ENCODE measurements at places on chromosomes 7 and 10.

DNA sequence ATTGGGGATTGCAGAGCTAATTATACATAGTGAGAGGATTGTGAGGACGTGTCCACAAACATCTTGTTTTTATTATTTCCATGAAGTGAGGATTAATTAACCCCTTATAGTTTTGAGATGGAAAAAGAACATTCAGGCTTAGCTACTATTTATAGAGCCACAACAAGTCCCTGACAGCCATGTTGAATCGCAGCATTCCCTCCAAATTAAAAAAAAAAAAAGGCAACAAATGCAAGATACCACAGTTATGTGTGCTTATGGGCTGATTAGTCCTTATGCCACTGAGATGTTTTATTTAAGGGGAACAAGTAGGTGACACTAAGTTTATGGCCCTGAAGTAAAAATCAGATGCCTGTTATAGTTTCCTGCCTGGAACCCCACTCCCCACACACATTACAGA, 350.3 kb downstream of the GPAM start:
- ATAC-seq: no peak

- no peak for ATAC-seq
These were observed 4.6 kb downstream of the TRPV6 start for GRCh38 chr7:142880876-142881505.

DNA sequence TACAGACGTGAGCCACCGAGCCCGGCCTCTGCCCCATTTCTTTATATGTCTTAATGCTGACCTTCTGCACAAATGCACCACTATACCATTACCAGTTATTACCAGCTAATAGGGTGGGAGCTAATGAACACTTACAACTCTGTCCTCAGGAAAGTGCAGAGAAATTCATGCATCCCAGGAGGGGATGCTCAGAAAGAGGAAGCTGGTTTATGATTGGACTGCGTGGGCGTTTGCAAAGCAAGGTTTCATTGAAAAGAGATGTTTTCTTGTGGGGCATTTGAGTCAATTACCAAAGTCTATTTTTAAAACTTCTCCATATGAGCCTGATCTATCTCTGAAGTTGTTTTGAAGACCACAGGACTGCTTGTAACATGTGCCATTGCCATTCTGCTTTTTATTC, 417.7 kb upstream of the CELF2 start:
- no peak for ATAC-seq

GRCh38 chr10:97388152-97388551, 13.0 kb downstream of the RRP12 start:
- peak; percentile 40 for ATAC-seq

GRCh38 chr10:117166418-117167345, 28.6 kb upstream of the VAX1 start:
- no peak for ATAC-seq

DNA sequence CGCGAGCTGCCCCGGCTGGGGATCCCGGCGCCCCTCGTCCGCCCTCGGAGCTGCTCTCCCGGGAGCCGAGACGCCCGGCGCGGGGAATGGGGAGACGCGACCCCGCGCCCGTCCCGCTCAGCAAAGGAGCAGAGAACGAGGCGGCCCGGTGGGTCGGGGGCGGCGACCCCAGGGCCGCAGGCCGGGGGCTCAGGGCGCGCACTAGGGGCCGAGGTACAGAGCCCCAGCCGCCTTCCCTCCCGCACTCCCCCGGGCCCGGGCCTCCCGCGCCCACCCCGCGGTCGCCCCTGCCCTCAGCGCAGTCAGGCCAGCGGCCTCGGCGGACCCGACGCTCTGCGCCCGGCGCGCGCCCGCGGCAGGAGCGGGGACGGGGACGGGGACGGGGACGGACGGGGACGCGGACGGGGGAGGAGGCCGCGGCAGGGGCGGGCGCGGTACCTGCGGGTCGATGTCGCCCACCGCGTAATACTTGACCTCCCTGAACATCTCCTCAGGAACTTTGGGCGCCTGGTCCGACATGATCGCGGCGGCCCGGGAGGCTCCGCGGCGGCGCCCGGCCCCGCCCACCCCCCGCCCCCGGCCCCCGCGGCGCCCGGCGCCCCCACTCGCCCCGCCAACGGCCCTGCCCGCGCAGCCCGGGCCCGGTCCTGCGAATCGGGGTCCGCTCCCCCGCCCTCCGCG, 373 bp downstream of the PAXIP1 start:
- peak; percentile 48 for ATAC-seq

GRCh38 chr10:43327171-43327570, 44.3 kb upstream of the FXYD4 start:
- no peak for ATAC-seq

DNA sequence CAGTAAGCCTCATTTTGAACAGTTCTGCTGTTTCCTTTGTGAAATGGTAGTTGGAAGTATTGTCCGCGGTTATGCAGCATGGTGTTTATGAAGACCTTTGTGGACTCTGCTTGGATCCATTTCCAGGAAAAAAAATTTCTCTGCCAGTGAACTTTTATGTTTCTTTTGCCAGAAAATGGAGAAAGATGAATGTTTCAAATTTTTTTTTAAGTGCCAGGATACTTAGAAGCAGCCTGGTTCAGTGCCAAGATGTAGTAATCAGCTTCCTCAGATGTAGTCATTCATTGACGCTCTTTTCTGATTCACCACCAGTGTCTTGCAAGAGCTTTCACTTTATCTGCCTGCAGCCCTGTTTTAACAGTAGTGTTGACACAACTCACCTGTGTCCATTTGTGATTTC, 258.2 kb downstream of the SDK1 start:
- ATAC-seq: peak; percentile 79

DNA sequence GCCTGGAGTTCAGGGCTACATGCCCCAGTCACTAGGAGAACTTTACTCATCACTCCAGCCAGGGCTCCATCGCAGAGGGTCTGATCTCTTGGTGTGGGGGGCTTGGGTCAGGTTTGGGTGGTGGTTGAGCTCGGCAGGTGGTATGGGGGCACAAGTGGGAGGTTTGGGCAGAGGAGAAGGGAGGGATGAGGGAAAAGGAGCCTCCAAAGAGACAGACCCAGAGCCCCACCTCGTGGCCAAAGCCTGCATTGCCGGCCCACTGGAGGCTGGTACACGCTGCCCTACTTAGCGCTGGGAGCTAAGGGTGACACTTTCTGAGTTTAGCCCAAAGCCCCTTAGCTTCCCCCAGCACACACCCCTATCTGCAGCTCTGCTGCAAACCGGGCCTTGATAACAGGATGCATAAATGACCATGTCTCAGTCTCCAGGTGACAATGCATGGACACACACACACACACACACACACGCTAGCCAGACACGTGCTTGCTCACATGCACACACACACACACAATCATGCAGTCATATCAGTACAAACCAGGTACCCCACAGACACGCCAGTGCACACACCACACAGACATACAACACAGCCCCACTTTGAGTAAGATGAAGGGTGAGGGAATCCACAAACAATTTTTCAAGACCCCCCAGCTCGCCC, 14.7 kb downstream of the LZTS2 start:
- ATAC-seq: peak; percentile 64

GRCh38 chr7:105866102-105866801, 10.1 kb downstream of the ATXN7L1 start:
- ATAC-seq: no peak

DNA sequence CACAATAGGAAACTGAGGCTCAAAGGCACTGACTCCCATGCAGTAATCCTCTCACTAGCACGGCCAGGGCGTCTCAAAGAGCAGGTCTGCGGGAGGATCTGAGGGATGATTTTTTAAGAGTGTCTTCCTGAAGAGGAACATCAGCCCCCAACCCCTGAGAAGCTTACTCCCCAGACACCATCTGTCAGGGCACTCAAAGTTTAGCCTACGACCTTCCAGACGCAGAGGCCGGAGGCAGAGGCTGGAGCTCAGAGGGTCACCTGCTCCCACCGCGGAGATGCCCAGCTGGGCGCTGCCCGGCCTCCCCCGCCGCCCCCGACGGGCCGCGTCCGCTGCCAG, 1.7 kb downstream of the ZNF777 start:
- ATAC-seq: no peak

DNA sequence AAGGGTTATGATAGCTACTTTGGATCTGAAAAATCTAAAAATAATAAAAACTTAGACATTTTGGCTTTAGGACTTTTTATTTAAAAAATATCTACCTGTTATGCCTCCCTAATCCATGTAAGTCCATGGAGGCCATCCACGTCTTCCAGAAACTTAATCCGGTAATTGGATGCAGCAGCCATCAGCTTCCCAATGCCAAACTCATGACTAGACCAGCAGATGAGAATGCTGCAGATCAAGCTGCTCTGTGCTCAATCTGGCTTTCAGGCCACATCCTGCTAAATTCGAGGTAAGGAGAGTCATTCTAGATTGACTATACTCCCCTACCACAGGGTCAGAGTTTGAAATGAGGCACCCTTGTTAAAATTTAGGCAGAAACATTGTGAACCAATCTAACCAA, 168.5 kb upstream of the TCERG1L start:
- ATAC-seq: no peak

DNA sequence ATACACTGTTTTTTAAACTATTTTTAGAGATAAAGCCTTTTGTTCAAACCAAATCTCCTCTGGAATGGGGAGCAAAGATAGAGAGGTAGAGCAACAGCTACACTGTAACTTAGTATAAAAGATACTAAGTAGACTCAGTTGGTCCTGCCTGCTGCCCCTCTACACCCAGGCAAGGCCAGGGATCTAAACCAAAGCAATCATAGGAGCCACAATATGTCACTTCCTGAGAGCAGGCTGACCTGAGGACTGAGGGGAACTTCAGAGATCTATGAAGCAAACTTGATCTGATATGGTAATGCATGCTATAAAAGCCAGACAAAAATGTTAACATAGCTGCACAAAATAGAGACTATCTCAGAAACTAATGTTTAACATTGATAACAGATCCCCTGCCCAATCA, 7.0 kb upstream of the TRDMT1 start:
- ATAC-seq: no peak

DNA sequence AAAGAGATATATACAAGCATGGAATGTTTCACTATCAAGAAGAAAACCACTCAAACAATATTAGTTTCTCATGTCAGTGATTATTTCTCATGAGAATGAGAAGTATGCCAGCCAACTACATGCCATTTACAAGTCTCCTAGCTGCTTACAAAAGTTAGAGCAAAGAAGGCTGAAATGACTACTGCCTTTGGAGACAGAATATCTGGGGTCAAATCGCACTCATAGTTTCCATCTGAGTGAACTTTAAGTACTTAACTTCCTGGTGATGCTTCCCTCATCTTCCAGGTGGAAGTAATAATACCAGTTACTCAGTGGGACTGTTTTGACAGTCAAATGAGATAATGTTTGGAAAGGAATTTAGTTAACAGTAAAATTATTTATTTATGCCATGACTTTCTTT, 42.0 kb upstream of the RHOBTB1 start:
- ATAC-seq: no peak

GRCh38 chr7:27611059-27611458, 51.6 kb downstream of the HIBADH start:
- no peak for ATAC-seq

DNA sequence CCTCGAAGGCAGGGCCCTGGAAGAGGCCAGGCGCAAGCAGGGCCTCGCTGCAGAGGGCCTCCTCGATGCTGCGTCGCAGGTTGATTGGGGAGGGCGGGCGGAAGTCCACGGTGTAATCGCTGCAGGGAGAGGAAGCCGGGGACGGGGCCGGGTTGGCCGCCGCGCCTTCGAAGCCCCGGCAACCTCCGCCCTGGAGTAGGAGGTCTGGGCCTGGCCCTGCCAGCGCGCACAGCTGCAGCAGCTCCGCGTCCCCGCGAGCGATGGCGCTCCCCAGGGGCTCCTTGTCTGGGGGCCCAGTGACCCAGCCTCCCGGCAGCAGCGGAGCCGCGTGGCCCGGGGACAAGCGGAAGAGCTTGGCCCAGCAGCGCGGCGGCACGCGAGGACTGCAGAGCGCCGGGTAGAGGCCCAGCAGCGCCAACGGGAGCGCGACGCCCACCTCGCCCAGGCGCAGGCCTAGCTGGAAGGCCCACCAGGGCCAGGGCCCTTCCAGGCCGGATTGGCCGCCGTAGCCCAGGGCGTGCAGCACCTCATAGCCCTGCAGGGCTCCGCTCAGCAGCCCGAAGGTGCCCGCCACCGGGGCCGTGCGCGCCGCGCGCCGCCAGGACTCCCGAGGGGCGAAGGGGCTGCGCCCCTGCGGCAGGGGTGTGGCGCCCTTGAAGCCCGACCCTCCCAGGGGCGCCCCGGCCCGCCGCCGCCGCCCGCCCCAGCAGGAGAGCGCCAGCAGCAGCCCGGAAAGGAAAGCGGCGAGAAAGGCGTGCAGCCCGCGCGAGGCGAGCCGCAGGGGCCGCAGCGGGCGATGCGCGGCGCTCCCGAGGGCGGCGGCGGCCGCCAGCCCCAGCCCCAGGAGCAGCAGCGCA, 7.8 kb upstream of the RBM28 start:
- peak; percentile 12 for ATAC-seq

GRCh38 chr7:45919993-45920459, 1.0 kb downstream of the IGFBP3 start:
- ATAC-seq: no peak

DNA sequence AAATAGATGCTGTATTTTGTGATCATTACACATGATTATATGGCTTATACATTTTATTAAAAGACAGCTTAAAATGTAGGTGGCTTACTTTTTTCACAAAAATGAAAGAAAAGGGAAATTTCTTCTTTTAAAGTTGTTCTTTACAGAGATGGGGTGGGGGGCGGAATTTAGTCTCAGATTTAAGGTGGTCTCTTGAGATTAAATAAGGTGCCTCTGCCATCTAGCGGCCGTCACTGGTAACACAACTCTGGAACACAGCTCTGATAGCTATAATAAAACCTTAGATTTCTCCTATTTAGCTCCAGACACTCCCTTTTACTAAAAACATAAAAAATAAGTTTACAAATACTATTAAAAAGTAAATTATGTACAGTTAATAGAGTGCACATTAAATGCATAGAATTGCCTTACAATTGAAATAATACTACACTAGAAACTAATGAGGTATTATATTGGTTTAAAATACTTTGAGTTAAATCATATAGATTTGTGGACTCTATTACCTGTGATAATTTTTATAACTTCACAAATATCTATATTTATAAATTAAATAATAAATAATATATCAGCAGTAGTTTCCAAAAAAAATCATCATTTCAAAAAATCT, 210.9 kb downstream of the DGKB start:
- no peak for ATAC-seq

- ATAC-seq: no peak
These were observed 650.9 kb upstream of the IGFBP3 start for GRCh38 chr7:46571996-46572395.

DNA sequence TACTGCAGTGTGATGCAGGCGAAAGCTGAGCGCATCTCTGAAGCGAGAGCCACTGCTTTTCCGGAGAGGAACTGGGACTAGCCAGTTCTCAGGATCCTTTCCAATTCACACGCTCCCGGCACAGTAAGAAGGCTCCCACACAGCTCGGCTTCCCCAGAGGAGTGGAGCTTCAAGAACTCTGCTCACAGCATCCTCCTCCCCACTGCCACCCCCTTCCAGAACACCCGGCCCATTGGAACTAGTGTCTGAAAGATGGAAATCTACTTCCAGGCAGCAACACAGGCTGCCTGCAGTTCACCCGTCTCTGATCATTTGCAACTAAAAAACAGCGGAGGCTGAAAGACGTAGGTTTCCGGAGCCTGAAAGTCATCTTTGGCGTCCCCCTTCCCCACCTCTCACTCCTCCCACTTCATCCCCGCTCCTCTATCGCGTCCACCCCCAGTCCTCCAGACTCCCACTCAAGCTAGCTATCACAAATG, at the start of gene DGKB:
TSS of gene DGKB (minus strand) at position 163 of the 479 bp plus-strand sequence.
- ATAC-seq: peak; percentile 61

- no peak for ATAC-seq
These were observed 231.4 kb downstream of the CREB5 start for GRCh38 chr7:28643584-28644340.

- ATAC-seq: no peak
These were observed 757 bp upstream of the NRCAM start for GRCh38 chr7:108456845-108457540.

GRCh38 chr10:110821508-110821907, 50.2 kb upstream of the PDCD4 start:
- ATAC-seq: peak; percentile 16
